ENCODE measurements at places on chromosomes 11 and 22. TPM values are rescaled to one million over a fixed set of nuclear protein-coding genes. Genes with fewer than 3 reads are reported as not detected.
A peak's percentile ranks its signal among the peaks of the same experiment; 100 is the strongest.

DNA sequence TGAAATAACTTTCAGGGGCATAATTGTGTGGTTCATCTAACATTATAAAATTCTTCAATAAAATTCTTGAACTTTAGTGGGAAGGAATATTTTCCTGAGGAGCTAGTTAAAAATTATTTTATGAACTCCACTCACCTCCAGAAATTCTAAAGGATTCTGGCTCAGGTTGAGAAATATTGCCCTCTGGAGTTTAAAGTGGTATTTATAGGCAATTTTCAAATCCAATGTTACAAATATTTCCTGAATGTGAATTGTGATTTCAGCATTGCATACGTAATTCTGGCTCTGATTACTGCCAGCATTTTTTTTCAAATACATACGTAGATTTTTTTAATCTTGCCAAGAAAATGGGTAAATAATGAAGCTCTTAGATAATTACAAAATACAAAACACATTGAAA is 598.2 kb upstream of the ANO3 start:
- no peaks in the 10 kb centered on the region for H3K36me3 ChIP-seq
- DNase-seq = peak; percentile 3
- H3K4me3 ChIP-seq = no peak overlapping the region
- H3K27ac ChIP-seq = no peak overlapping the region

- no peak for DNase-seq
- no peak overlapping the region for H3K4me3 ChIP-seq
- no peaks in the 10 kb centered on the region for H3K36me3 ChIP-seq
- H3K4me1 ChIP-seq = no peaks in the 10 kb centered on the region
- H3K27me3 ChIP-seq = no peaks in the 10 kb centered on the region
- no peak overlapping the region for H3K27ac ChIP-seq
These were observed 7.8 kb upstream of the TMA7B start for GRCh38 chr22:39952347-39952746.

DNA sequence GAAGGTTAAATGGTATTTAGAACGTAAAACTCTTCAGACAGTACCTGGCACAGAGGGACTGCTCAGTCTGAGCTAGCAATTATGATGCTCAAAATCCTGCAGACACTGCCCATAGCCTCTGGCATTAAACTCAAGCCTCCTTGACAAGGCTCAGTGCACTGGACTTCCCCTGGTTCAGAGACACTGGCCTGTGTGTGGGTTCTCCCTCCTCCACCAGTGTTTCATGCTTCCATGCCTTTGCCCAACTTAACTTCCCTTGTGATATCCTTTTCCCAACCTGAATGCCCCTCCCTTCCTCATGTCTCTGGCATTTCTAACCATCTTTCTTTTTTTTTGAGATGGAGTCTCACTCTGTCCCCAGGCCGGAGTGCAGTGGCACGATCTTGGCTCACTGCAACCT is 9.1 kb downstream of the LTBP3 start:
- no peak for DNase-seq
- H3K4me1 ChIP-seq = peaks cover 60% of the 10 kb centered on the region
- H3K36me3 ChIP-seq = no peaks in the 10 kb centered on the region
- no peaks in the 10 kb centered on the region for H3K27me3 ChIP-seq
- H3K27ac ChIP-seq = no peak overlapping the region

- no peaks in the 10 kb centered on the region for H3K27me3 ChIP-seq
- no peaks in the 10 kb centered on the region for H3K4me1 ChIP-seq
- H3K36me3 ChIP-seq = no peaks in the 10 kb centered on the region
- H3K27ac ChIP-seq = no peak overlapping the region
These were observed 10.7 kb downstream of the RAG1 start for GRCh38 chr11:36578458-36578857.

- H3K27ac ChIP-seq = peak within 1 kb of the TSS; percentile 60
- peaks cover 59% of the 10 kb centered on the region for H3K27me3 ChIP-seq
- H3K36me3 ChIP-seq = no peaks in the 10 kb centered on the region
- H3K4me1 ChIP-seq = peaks cover 23% of the 10 kb centered on the region
- peak within 1 kb of the TSS; percentile 46 for H3K4me3 ChIP-seq
These were observed at the start of gene RAC2 for GRCh38 chr22:37244114-37244921. Gene RAC2 (minus strand): TSS chr22:37244269. CDS start chr22:37244148, 121 bp downstream.

DNA sequence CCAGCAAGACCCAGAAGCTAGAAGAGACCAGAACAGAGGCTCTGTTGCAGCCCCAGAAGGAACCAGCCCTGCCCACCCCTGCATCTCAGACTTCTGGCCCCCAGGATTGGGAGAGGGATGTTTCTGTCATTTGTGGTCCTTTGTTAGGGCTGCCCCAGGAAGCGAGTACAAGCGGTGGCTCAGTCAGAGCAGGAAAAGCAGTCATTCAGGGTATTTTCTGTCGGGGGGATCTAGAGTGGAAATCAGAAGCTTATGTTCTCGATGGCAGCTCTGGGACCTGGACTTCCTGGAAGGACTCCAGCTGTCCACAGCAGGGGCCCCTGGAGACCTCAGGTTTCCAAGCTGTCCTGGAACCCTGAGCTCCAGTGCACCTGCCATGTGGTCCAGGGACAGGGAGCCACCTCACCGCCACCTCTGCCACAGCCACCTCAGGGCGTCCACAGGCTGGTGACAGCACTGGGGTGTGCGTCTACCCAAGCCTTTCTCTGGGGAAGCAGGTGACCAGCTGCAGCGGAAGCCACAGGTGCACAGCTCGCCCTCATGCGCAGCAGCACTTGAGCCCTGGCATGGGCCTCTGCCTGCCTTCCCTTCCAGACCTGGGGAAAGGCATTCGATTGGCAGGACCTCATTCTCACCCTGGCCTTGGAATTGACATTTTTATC is 2.6 kb downstream of the KRTAP5-5 start:
- H3K4me1 ChIP-seq = no peaks in the 10 kb centered on the region
- no peaks in the 10 kb centered on the region for H3K27me3 ChIP-seq
- no peak overlapping the region for H3K27ac ChIP-seq
- no peak for DNase-seq
- H3K4me3 ChIP-seq = no peak overlapping the region

Gene MS4A4E
- total RNA-seq = 1.3 TPM

Gene OPCML
- not detected for total RNA-seq

Gene C1QTNF5
- total RNA-seq = 169 TPM

Gene TRIM77
- total RNA-seq = not detected

Gene SLC22A25
- total RNA-seq = not detected

Gene CCDC157
- 2.2 TPM for total RNA-seq

Gene TRIM49B
- not detected for total RNA-seq

Measured in stomach (tissue), 19 donors.